Cardiac ventricle fibroblast (primary cell): ENCODE measurements at places on chromosomes 5 and 9. TPM values are rescaled to one million over a fixed set of nuclear protein-coding genes. Genes with fewer than 3 reads are reported as not detected.

Gene SAXO1
- total RNA-seq, result 0.20 and 3.6 TPM in 2 replicates

Gene FUBP3
- total RNA-seq, result 21.8 and 23.5 TPM in 2 replicates

Gene MAMDC2
- total RNA-seq, result 0.81 and 2.0 TPM in 2 replicates

Gene TAF11L3
- not detected in 2 replicates for total RNA-seq
